ENCODE measurements at places on chromosomes 12 and 14.

DNA sequence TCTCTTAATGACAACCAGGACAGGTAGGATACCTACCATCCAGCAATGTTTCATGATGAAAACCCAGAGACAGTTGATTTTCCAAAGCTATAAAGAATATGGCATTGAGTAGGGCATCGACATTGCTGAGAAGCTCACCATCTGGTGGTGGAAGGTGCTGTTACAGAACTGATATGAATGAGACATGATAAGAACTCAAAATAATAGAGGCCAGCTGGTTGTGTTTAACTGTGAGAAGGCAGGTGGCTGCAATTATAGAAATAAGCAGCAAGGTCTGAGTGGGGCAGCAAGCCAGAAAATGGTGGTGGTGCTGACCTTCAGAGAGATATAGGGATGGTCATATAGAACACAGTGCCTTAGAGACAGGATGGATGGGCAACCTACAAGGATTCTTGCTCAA, 449.7 kb downstream of the BTG1 start:
- DNase-seq, result no peak

- DNase-seq, result no peak
Measured at GRCh38 chr12:27013611-27014084, 536 bp downstream of the TM7SF3 start.

DNA sequence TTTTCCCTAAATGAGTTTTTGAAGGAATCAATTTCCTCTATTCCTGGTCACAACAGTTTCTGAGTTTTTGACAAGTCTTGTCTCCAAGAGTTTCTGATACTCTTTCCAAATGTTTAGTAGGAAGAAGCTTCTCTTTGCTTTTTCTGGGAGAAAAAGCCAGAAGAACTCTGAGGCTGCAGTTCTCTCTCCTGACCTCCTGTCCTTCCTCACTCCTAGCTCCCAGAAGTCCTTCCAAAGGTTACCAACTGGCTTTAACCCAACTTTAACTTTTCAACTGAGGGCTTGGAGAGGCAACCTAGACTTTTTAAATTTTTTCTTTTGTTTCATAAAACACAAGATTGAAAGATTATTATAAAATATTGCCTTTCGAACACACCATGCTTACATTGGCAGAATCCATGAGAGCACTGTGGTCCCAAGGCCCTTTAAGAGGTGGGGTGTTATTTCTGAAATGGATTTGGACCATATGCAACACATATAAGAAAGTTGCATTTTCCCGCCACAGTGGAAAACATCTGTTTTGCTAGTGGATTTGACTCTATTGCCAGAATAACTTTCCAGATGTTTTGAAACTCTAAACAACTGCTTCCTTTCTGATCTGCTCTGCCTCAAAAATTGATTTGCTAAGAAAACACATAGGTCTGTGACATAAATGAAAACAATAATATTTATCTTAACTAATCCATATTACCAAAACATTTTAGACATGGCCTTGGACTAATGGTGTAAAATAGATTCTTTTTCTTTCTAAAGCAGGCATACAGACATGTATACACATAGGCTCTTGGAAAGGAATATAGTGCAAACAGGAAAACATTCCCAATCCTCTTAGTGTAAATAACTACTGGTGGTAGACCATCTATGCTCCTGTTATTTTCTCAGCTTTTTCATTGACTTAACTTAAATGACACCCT, 22.3 kb upstream of the EPS8 start:
- no peak for DNase-seq

DNA sequence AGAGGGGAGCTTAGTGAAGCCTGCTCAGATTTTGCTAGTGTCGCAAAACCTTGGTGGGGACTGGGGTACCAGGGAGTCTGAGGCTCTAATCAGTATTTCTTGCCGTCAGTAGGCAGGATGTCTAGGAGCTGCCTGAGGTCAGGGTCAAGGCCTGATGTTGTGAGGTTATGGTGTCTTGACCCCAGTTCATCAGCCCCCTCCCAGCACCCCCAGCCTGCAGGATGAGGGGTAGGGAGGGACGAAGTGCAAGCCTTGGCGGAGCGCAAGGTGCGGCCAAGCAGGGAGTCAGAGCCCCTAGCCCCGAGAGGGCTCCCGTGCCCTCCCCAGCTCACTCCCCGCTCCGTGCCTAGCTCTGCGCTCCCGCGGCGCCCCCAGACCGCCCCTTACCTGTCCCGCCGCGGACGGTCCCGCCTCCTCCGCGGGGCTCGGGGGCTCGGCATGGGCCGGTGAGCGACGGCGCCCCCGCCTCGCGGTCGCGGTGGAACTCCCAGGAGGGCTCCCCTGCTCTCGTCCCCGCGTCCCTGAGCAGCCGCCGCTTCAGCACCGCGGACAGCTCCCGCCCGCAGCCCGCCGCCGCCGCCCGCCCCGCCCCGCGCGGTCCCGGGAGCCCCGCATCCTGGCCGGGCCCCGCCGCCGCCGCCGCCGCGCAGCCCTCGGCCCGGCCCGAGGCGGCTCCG, 347 bp downstream of the SYNDIG1L start:
- peak; percentile 56 for DNase-seq

DNA sequence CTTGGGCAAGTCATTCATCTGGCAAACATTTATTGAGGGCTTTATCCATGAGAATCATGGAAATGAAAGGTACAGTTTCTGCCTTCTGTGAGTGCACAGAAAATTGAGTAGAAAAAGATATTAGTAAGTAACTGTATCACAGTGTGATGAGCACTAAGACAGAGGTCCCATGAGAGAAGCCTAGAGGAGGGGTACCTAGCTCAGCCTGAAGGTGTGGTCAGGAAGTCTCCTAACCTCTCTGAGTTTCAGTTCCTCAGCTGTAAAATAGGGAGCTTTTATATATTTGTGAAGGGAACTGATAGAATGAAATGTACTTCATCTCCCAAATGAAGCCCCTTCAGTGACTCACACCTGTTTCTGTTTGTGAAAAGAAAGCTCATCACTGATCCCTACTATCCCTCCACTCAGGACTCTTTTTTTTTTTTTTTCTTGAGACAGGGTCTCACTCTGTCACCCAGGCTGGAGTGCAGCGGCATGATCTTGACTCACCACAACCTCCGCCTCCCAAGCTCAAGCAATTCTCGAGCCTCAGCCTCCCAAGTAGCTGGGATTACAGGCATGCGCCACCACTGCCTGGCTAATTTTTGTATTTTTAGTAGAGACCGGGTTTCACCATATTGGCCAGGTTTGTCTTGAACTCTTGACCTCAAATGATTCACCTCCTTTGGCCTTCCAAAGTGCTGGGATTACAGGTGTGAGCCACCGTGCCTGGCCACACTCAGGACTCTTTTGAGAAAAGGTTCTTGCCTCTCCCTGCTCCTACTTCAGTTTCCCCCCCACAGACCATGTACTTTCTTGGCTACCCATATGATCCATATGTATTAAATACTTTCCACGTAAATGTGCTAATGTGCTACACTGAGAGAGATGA, 93.7 kb upstream of the FUT8 start:
- no peak for DNase-seq

GRCh38 chr12:71393625-71394024, 46.0 kb upstream of the LGR5 start:
- DNase-seq, result no peak

DNA sequence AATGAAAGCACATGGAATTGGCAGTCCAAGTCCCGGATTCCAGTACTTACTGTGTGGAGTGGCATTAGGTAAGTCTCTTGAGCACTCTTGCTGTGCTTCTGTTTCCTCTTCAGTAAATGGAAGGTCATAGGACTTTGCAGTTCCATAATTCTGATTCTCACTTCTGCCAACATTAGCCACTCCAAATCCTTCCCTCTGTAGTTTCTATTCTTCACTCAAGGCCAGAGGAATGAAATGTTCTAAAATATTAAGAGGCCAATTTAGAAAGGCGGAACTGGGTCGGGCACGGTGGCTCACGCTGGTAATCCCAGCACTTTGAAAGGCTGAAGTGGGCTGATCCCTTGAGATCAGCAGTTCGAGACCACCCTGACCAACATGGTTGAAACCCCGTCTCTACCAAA, 19.8 kb upstream of the SLC5A8 start:
- DNase-seq, result no peak

- DNase-seq, result no peak
Measured at GRCh38 chr14:59254146-59254910, 65.9 kb downstream of the DAAM1 start.

GRCh38 chr14:72444701-72445100, 449.2 kb downstream of the DPF3 start:
- DNase-seq, result no peak

DNA sequence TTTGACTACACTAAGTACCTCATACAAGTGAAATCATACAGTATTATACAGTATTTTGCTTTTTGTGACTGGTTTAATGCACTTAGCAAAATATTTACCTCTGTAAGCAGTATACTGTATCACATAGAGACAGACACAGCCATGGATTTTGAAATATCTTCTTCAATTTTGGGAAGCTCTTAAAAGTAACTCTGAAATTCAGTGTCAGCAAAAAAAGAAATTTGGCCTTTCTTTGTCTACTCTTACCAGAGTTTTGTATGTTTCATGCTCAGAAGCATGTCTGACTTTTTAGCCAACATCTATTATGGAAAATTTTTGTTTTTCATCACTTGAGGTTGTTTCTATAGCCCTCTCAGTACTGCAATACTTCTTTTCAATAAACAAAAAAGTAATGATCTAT, 1102.2 kb downstream of the TRHDE start:
- DNase-seq, result no peak

DNA sequence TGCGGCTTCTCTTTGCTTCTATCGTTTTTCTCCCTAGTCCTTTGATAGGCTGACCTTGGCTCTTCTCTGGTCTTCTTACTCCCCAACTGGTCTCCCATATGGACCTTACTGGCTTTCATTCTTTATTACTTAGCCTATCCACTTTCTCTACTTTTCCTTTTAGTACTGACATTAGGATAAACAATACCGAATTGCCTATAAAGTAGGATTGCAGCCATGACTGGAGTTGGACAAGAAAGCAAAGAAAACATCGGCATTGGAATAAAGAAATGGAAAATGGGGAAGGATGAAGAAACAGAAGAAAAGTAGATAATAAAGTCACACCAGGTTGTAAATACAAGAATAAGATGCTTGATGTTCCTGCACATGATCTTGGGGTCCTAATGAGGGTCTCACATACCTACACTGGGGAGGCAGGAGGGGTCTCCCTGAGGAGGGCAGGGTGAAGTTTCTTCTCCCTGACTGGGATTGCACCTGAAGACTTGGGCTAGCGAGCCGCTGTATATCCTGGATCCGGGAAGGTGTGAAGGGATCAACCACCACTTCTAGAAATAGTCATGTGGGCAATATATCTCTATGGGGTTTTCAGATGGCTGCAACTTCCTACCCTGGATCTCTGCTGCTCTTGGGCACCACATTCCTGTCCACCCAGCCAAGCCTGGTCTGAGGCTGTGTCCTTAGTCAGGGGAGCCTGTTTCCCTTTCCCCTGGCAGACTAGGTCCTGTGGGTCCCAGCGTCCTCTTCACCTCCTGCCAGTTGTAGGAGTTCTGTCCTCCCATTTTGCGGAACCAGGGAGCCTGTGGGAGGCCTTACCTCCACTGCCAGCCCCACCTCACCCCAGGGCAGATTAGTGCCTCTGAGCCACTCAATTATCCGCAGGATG, 13.1 kb downstream of the NKX2-1 start:
- DNase-seq, result no peak

DNA sequence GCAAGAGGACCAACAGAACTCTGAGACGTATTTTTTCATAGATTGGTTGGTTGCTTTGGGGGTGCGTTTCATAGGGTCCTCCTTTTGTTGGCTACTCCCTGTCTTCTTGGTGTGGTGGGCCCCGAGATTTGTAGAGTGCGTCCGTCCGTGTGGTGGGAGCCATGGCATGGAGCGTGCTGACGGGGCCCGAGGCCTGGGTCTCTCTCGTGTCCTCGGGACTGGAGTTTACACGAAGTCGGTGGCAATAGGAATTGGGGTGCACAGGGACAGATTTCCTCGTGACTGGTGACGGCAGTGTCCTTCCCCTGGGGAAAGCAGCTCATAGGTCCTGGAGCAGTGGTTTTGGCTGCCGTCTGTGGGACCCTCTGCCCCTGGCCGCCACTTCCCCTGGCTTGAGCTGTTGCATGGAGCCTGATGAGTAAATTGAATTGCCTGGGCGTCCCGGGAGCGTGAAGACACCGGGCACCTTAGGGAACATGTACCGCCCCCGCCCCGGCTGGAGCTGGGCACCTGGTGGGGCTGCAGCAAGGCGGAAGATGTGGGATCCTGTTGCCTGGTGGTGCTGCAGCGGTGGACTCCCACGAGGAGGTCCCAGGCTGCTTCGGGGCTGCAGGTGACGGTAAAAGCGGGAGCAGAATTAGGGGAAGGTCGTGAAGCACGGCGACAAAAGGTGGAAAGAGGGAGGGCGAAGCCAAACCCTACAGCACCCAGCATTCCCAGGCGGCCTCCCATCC, 153.7 kb upstream of the ALG10B start:
- DNase-seq, result no peak

All from activated T-cell treated with anti-CD3 and anti-CD28 coated beads for 48 hours (primary cell).